Left lung (tissue), 14 donors: ENCODE measurements at places on chromosomes 1 and 21. TPM values are rescaled to one million over a fixed set of nuclear protein-coding genes. Genes with fewer than 3 reads are reported as not detected.

- DNase-seq = no peak
These were observed 9.9 kb upstream of the HAO2 start for GRCh38 chr1:119358636-119359035.

The DEGS1 gene
- 84.6 TPM for total RNA-seq

DNA sequence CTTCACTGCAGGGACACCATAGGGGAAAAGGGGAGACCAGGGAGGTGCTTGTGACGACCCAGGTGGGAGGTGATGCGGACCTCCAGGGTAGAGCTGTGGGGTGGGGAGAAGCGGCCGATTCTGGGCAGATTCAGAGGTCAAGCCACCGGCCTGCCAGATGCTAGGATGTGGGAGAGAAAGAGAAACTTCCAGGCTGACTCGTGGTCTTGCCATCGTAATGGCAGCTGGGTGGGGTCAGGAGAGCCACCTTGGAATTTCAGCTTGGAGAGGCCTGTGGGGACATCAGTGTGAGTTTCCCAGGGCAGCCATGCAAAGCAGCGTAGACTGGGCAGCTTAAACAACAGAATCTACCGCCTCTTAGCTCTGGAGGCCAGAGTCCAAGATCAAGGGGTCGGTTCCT lies 258.0 kb upstream of the VAMP3 start:
- DNase-seq = no peak

DNA sequence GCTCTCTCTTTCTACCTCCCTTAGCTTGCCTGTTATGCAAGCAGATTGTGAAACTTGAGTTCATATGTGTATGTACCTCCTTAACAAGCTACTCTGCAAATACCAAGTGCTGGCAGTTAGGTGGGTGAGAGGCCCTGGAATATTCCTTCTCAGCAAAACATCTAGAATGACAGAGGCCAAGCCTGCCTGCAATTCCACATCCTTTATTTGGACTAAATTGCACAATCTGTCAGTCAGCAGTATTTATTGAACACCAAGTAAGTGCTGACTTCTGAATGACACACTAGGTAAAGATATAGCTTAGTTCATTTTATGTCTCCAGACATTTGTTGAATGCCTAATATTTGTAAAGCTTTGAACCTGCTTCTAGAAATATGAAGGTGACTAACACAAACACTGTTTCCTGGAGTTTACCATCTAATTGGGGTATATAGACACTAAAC lies 87.5 kb downstream of the RGL1 start:
- DNase-seq = peak; percentile 53

The AHCYL1 gene
- total RNA-seq = 116 TPM

GRCh38 chr1:1099506-1100183 lies 16.2 kb downstream of the C1orf159 start:
- DNase-seq = no peak

The NLRP3 gene
- total RNA-seq = 2.0 TPM

DNA sequence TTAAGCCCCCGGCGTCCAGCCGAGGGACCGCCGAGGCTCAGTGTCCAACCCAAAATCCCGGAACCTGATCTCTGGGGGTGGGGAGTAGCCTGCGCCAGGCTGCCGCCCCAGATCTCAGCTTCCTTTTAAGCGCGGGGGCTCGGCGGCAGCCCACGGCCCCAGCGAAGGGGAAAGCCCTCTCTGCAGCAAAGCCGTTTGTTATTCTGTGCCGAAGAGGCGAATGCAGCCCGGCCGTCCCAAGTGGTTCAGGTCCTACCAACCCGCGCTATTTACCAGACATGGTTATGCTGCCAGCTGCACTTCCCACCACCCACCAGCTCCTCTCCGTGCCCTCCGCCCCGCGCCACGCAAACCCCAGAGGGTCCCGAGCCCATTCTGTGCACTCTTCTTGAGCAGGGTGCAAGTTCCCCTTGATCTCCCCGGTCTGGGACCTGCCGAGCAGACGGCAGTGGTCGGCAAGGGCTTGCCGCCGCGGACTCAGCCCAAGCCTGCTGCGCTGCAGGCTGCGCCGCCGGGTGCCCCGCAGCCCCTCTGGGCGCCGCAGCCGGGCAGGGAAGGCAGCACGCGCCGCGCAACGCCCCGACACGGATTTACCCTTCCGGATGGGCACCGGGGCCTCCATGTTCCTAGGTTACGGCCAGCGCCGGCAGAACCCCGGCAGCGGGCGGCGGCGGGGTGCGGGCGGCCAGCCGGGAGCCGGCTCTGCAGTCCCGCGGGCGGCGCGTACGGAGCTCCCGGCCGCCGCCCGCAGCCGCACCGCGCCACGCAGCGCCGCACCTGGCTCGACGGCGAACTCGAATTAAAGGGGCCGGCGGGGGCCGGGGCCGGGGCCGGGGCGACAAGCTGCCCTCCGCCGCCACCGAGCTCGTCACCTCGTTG lies 738 bp upstream of the KCNA2 start:
- DNase-seq = no peak

- DNase-seq = no peak
These were observed 6.0 kb downstream of the TNN start for GRCh38 chr1:175073633-175074032.

The OR6N1 gene
- 0.26 TPM for total RNA-seq

DNA sequence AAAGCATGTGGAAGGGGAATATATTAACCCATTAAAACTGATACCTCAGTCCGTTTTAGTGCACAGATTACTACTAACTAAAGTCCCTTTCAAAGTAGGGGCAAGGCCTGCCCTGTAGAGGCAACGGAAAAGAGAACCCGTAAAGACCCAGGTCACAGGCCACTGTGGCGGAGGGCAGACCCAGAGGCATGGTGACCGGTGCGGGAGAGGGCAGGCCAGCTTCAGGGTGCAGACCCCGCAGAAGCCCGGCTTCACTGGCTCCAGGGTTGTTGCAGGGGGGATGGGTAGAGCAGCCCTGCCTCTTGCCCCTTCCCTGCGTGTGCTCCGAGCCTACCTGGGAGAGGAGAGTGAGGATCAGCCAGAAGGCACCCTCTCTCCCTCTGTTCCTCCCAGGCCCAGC lies 17.7 kb downstream of the CNTN2 start:
- DNase-seq = no peak

The SOX13 gene
- 41.7 TPM for total RNA-seq

- DNase-seq = no peak
These were observed 4.9 kb upstream of the TRIM63 start for GRCh38 chr1:26072305-26072704.

- no peak for DNase-seq
These were observed 63.3 kb downstream of the MEF2D start for GRCh38 chr1:156437037-156437867.

- no peak for DNase-seq
These were observed 1.4 kb downstream of the FAM76A start for GRCh38 chr1:27727126-27727525.

The AMY1B gene
- 2.5 TPM for total RNA-seq

The KPRP gene
- total RNA-seq = not detected

The NHLH1 gene
- 0.26 TPM for total RNA-seq

DNA sequence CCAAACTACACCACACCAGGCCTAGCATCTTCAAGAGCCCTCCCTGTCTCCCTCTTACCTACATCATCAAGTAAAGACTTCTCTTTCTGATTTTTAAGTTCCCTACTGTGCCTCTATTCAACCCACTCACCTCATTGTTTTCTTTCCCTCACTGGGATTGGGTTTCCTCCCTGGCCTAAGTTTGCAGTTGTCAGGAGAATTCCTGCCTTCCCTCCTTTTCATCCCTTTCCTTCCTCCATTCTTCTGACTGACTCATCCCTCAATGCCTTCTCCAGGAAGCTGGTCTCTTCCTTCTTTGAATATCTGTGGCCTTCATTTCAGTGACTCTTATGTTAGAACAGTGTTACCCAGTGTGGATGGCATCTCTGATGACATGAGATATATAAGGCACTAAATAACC lies 139.9 kb upstream of the KIAA0040 start:
- DNase-seq = no peak
